Activated CD8-positive, alpha-beta memory T cell treated with anti-CD3 and anti-CD28 coated beads, Interleukin-2, amount 10 ng/mL, durations not matched to agents 7 days and 5 days (primary cell): ENCODE measurements at places on chromosomes 12 and 14. TPM values are rescaled to one million over a fixed set of nuclear protein-coding genes. Genes with fewer than 3 reads are reported as not detected.

NEUROD4 gene
- total RNA-seq: not detected

PLXNC1 gene
- total RNA-seq: 13.1 TPM

GRCh38 chr14:25371068-25371467 lies 321.1 kb upstream of the STXBP6 start:
- DNase-seq: no peak
- H3K4me1 ChIP-seq: no peaks in the 10 kb centered on the region
- no peaks in the 10 kb centered on the region for H3K36me3 ChIP-seq
- no peaks in the 10 kb centered on the region for H3K27me3 ChIP-seq
- H3K4me3 ChIP-seq: no peak overlapping the region

- peak; percentile 98 for DNase-seq
- peaks cover 22% of the 10 kb centered on the region for H3K36me3 ChIP-seq
- H3K27ac ChIP-seq: peak within 1 kb of the TSS; percentile 92
Observed at GRCh38 chr12:88141774-88142609, at the start of the genes CEP290 and TMTC3. TSS of gene CEP290 (minus strand) at chr12:88142088. CDS start at chr12:88141307, 781 bp downstream. TSS of gene TMTC3 (plus strand) at chr12:88142307. CDS start at chr12:88148316, 6,009 bp downstream.

DNA sequence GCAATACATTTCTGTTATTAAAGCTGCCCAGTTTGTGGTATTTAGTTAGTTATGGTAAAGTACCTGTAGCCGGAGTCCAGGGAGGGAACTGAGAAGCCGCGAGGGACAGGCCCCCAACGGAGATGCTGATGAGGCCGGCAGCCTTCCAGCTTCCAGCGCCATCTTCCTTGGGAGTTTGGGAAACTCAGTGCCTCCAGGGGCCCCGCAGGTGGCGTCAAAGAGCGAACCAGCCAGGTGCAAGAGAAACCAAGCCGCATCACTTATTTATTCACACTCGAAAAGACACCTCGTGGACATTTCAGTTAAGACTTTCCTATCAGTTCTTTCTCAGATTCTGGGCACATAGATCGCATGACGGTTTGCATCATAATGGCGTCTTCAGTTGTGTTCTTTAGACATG lies 216.6 kb downstream of the GLT1D1 start:
- no peaks in the 10 kb centered on the region for H3K4me1 ChIP-seq
- H3K27ac ChIP-seq: no peak overlapping the region
- H3K27me3 ChIP-seq: no peaks in the 10 kb centered on the region
- no peaks in the 10 kb centered on the region for H3K36me3 ChIP-seq

DNA sequence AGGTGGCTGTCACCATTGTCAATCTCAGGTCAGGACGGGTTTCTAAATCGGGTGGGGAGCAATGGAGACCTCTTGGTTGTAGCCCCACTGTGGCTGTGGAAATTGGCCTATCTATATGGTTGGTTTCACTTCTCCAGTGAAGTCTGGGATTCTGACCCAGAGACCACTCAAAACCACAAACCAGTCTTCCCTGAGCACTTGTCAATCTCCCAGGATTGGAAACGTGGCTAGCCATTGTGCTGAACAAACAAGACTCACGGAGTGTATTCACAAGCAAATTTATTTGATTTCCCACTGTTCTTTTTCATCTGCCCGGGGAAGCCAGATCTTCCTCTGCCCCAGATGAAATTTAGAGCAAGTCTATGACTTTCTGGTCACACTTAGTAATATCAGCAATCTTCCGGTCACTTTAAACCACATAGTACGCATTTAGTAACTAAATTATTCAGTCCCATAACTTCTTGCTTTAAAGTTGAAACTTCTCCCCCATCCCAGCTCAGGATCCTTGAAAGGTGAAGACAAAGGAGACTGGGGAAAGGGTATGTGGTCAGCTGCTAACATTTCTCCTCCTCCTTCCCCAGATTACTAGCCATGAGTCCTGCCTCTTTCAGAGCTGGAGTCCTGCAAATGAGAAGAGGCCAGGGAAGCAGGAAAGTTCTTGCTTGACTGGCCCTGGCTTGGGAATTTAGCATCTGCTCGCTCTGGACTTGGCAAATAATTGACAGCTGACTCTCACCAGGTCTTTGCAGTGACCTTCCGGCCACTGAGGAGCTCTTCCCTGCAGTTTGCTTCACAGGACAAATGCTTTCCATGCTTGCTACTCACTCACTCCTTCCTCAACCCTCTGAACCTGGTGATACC lies 123.2 kb upstream of the MAX start:
- H3K36me3 ChIP-seq: no peaks in the 10 kb centered on the region
- H3K27me3 ChIP-seq: no peaks in the 10 kb centered on the region
- peak overlapping the region; percentile 5 for H3K27ac ChIP-seq
- no peak for DNase-seq

DNA sequence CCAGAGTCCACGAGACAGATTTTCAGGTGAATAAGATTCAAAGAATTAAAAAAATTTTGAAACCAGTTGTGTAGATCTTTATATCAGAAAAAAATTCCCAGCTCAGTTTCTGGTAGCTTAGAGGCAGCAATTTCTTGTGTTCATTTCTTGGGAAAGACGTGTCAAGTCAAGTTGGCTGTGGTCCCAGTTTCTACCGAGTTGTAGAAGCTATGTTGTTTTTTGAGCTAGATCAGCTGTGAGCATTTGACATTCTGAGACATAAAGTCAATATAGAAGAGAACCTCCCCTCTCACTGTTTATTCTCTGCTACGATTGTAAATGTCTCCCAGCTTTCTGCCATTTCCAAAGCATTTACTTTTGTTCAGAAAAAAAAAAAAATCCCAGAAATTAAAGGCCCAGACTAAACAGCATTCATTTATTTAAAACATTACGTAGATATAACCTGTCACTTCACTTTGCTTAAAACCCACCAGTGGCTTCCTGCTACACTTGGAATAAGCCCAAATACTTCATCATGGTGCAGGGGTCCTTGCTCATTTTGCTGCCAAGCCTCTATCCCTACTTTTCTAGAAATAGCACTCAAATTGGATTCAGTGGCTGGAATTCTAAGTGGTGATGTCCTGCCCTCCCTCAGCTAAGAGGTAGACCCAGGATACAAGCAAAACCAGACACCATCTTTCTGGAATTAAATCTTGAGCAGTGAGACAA lies 20.6 kb upstream of the PYGL start:
- H3K4me1 ChIP-seq: no peaks in the 10 kb centered on the region
- no peaks in the 10 kb centered on the region for H3K36me3 ChIP-seq
- peaks cover 9% of the 10 kb centered on the region for H3K27me3 ChIP-seq
- no peak overlapping the region for H3K27ac ChIP-seq
- DNase-seq: no peak

- H3K27ac ChIP-seq: no peak overlapping the region
- H3K27me3 ChIP-seq: no peaks in the 10 kb centered on the region
- no peak for DNase-seq
Observed at GRCh38 chr14:89629383-89629782, 212.3 kb upstream of the FOXN3 start.

DNA sequence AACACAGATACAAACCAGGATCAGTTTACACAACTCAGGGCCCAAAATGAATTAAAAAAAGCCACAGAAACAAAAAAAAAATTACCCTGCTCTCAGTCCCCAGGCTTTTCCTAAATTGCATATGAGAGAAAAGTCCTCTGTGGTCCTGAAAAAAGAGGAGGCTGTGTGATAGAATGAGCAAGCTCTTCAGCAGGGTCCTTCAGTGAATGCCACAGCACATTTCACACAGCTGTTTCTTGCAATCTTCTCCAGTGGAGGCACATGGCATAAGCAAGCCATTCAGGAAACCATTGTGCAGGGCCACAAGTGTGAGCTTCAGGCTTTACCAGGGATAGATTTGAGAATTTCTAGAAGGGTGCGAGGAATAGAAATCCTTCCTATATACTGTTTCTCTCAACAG lies 168.5 kb downstream of the PPM1H start:
- H3K27ac ChIP-seq: no peak overlapping the region
- peaks cover 9% of the 10 kb centered on the region for H3K4me1 ChIP-seq
- no peaks in the 10 kb centered on the region for H3K36me3 ChIP-seq

DNA sequence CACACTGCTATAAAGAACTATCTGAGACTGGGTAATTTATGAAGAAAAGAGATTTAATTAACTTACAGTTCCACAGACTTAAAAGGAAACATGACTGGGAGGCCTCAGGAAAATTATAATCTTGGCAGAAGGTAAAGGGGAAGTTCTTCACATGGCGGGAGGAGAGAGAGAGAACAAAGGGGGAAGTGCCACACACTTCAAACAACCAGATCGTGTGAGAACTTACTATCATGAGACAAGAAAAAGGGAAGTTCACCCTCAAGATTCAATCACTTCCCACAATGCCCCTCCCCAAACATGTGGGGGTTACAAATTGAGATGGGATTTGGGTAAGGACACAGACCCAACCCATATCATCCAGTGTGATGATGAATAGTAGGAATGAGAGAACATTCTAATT lies 366.5 kb downstream of the LRFN5 start:
- H3K4me3 ChIP-seq: no peak overlapping the region
- no peaks in the 10 kb centered on the region for H3K36me3 ChIP-seq
- H3K27ac ChIP-seq: no peak overlapping the region
- no peak for DNase-seq
- no peaks in the 10 kb centered on the region for H3K4me1 ChIP-seq
- H3K27me3 ChIP-seq: no peaks in the 10 kb centered on the region
